ENCODE measurements at places on chromosomes 12 and 14. TPM values are rescaled to one million over a fixed set of nuclear protein-coding genes. Genes with fewer than 3 reads are reported as not detected.

Gene CELA1
- total RNA-seq, result not detected

Gene KCNC2
- total RNA-seq, result not detected

Gene MARK3
- 45.9 TPM for total RNA-seq

Gene CISTR
- not detected for total RNA-seq

Measured in RPMI7951 (cell line).